Activated T-cell treated with anti-CD3 and anti-CD28 coated beads, Interleukin-2, amount 50 U/mL, for 4 hours (primary cell): ENCODE measurements at places on chromosomes 12 and 14. TPM values are rescaled to one million over a fixed set of nuclear protein-coding genes. Genes with fewer than 3 reads are reported as not detected.

DNA sequence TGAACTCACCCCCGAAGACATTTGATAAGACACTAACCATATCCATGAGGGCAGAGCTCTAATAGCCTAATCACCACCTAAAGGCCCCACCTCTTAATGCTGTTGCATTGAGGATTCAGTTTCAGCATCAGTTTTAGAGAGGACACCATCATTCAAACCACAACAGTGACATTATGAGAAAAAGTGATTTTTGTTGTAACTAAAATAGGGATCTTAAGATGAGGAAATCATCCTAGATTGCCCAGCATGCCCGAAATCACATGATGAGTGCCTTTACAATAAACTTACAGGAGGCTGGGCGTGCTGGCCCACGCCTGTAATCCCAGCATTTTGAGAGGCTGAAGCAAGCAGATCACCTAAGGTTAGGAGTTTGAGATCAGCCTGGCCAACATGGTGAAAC is 9.7 kb upstream of the GLT1D1 start:
- DNase-seq = no peak

DNA sequence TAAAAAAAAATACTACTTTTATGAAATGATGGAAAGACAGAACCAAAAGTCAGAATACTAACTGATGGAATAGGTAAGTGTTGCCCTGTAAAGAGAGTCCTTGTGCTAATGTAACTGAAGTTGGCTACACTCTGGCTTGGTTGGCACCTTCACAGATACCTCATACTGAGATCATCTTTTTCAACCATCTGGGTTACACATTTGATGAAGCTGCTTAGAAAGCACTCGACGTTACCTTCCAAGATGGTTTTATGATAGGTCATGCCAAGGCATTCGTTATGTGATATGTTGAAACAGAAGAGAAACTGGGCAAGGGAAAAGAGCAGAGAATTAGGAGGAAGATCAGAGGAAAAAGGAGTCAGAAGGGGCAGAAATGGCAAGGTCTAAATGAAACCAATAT is 203.8 kb downstream of the ADAMTS20 start:
- DNase-seq = no peak

DNA sequence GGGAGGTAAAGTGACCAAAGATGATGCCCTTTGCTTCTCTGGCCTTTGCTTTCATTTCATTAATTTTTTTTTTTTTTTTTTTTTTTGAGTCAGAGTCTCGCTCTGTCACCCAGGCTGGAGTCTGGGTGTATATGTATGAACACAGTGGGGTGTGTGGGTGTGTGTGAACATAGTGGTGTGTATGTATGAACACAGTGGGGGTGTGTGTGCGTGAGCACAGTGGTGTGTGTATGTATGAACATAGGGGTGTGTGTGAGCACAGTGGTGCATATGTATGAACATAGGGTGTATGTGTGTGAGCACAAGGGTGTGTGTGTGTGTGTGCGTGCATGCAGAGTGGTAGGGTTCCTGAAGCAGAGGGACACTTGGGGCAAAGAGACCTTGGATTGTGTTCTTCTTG is 9.6 kb downstream of the KLC1 start:
- no peak for DNase-seq

DNA sequence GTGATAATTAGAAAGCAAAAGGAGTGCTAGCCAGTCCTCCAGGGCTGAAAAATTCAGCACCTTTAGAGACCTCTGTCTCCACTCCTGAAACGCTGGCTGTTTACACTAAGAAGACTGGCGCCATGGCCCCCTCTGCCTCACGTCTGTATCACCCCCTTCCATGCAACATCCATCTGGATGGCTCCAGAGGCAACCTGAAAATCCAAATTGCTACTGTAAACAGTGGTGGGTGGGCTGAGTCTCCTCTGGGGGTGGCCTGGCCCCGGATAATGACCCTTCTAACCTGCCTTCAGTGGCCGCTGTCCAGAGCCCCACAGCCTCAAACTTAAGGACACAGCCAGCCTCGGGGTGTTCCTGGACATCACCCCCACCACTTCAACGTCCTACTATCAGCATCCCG is 1.4 kb downstream of the PRKD1 start:
- no peak for DNase-seq

GRCh38 chr14:21070083-21070609 is at the start of gene ARHGEF40:
Gene ARHGEF40, plus strand, starts transcription at chr14:21070304. Its CDS starts 93 bp downstream, at chr14:21070397.
- DNase-seq = peak; percentile 17

DNA sequence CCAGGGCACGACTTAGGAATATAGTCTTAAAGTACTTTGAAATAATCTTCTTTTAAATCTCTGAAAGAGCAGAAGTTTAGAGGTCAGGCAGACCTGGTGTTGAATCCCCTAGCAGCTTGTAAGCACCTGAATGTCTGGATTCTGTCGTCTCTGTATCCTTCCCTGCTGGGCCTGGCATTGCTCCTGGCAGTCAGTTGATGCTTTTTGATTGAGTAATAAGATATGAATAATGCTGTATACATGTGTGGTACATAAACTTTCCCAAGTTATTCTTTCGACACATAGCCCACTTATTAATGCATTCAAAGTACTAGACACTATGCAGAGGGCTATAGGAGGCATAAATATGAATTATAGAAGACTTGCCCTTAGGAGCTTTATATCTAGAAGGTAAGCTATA is 31.4 kb downstream of the EVL start:
- no peak for DNase-seq

- no peak for DNase-seq
Measured at GRCh38 chr14:26959972-26960660, 362.3 kb upstream of the NOVA1 start.

- no peak for DNase-seq
Measured at GRCh38 chr14:103625356-103626095, 3.5 kb upstream of the KLC1 start.

DNA sequence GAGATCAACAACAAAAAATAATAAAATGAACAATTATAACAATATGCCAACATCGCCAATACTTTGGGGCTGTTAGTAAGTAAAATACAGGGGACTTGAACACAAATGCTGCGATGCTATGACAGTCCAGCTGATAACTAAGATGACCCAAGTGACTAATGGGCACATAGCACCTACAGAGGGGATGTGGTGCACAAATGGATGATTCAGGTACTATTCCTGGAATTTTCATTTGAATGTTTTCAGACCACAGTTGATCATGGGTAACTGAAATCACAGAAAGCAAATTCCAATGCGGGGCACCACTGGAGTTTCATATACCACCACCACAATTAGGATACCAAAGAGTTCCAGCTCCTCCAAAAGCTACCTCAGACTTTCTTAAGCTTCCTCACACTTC is 82.9 kb downstream of the RCOR1 start:
- DNase-seq = no peak

GRCh38 chr14:104550340-104550860 is 29.2 kb upstream of the C14orf180 start:
- no peak for DNase-seq

GRCh38 chr14:35284506-35284905 is 7.7 kb upstream of the PSMA6 start:
- no peak for DNase-seq

DNA sequence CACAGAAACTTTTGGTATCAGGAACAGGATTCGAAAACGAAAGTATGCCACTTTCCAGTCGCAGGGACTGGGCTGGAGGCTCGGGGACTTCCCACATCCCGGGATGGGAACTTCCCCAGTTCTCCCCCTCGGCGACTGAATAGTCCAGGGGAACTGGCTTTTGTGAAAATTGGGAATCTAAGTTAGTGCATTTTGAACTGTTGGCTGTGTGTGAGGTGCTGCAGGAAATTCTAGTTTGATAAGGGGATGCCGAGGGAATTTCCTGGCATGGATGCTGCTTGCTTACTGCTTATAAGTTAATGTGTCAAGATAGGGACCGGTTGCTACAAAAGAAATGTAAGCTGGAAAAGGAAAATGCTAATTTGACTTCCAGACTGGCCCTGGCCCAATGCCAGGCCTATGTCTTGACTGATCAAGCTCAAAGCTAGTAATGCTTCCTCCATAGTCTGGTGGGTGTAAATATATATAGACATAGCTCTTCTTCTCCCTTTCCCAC is 73.4 kb upstream of the EIF5 start:
- no peak for DNase-seq

DNA sequence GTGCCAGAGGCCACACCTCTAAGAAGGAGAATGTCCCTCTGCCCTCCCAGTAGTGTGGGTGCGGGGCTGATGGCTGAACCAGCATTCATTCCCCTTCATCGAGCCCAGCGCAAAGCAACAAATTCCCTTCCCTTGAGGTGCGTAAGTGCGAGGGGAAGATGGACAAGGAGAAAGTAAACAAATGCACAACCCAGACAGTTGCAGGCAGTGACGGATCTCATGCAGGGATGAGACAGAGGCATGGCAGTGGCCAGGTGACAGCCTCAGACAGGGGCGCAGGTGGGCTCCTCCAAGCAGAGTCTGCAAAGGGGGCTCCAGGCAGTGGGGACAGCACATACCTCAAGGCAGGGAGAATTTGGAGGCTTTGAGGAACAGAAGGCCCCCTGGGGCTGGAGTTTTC is 2.3 kb upstream of the MYL2 start:
- no peak for DNase-seq

DNA sequence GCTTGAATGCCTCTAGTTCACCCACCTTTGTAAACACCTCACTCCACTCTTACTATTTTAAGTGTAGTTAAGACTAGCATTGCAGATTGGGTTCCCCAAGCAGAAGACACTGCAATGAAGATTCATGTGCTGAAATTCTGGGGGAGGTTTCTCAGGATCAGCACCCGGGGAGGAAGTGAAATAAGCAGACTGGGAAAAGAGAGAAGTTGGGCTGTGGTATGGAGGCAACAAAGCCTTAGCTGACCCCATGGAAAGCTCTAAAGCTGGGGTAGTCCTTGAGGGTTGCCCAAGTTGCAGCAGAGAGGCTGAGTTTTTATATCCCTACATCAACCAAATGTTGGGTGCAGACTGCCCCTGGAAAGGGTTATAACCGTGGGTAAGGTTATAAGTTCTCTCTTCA is 23.9 kb upstream of the IGF1 start:
- no peak for DNase-seq

DNA sequence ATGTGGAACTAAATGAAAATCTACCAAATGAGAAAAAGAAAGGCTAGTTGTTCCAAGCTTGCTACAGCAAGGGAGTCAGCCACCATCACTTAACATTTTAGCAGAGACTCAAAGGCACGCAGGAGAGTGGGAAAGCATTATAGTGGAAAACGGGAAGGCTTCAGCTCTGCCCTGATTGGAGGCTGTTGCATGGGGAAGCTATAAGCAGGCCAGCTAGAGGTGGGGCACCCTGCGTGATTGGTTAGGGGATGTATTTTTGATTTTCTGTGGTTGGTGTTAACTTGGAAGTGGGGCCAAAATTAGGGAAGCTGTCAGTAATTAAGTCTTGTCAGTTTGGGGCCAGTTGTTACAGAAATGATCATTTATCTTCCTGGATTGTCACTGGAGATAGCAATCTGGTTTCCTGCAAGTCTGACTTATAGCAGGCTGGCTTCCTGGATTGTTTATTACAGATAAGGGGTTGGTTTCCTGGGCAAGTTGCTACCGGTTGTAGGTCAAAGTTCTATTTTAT is 93.9 kb downstream of the FAR2 start:
- no peak for DNase-seq

GRCh38 chr12:125029761-125030358 is 35.4 kb upstream of the AACS start:
- no peak for DNase-seq

DNA sequence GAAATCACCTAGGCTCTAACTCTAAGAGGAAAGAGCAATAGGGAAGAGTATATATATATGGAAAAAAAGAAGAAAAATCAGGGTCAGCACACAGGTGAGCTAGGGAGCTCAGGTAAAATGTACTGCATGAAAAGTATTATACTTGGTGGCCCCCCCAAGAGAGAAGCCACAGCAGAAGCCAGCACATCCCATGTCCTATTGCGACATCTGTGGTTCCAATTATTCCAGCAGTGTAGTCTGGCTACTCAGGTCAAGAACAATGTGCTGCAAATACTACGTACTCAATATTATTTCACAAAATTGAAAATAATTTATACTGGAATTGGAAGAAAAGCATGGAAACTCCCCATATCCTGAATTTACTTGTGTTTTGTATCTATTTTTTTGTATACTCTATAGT is 85.5 kb downstream of the CEP83 start:
- DNase-seq = no peak

DNA sequence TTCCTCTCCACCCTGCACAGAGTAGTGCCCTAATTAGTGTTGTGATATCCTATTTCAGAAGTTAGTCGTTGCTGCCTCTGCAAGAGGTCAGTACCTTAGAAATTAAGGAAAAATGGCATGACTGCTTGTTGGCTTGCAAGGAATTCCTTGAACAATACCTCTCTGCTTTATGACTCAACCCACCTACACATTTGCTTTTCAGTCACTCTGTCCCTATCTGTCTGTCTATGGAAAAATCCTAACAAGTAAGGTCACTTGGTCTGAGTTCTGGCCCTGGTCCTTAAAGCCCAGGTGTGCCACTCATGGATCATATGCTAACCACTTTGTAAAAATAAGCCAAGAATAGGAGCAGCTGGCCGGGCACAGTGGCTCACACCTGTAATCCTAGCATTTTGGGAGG is 116.4 kb upstream of the ATF1 start:
- no peak for DNase-seq

DNA sequence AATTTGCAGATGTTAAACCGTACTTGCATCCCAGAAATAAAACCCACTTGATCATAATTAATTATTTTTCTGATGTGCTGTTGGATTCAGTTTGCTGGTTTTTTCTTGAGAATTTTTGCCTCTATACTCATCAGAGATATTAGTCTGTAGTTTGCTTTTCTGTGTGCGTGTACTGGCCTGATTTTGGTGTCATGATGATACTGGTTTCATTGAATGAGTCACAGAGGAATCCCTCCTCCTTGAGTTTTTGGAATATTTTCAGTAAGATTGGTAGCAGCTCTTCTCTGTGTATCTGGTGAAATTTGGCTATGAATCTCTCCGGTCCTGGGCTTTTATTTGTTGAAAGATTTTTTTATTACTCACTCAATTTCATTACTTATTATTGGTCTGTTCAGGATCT is 100.4 kb upstream of the PMCH start:
- DNase-seq = no peak

GRCh38 chr12:64404470-64405256 is 471 bp downstream of the XPOT start:
- peak; percentile 76 for DNase-seq

DNA sequence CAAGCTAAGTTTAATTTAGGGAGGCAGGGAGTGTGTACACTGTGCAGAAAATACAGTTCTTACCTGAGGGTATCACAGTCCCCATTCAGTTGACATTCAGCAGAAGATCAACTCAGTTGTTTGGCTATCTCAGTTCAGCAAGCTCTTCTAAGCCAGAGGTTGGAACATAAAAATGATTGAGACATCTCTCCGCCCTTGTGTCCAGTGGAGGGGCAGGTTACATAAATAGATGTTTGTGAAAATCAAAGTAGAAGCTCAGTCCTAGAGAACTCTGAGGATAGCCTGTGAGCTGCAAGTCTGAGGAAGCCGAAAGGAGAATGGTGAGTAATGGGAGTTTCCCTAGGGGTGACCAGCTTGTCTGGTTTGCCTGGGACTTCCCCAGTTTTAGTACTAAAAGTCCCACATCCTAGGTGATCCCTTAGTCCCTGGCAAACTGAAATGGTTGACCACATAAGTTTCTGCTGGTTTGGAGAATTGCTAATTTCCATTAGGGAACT is 251.4 kb upstream of the ATP2B1 start:
- no peak for DNase-seq

- DNase-seq = no peak
Measured at GRCh38 chr14:72416892-72417291, 477.0 kb downstream of the DPF3 start.

The ZNF84 gene
- 15.6 TPM for total RNA-seq

The PAH gene
- 0.46 TPM for total RNA-seq

The DAO gene
- total RNA-seq = not detected

The SLC8B1 gene
- total RNA-seq = 14.7 TPM

The NRXN3 gene
- not detected for total RNA-seq

The SLC6A15 gene
- not detected for total RNA-seq

The DIO2 gene
- not detected for total RNA-seq

The OR6C4 gene
- not detected for total RNA-seq

The ARPC3 gene
- 225 TPM for total RNA-seq

The CPNE6 gene
- not detected for total RNA-seq
